Stimulated activated CD8-positive, alpha-beta memory T cell treated with anti-CD3 and anti-CD28 coated beads, Interleukin-12 subunit alpha, Interleukin-12 subunit beta, amount 100 ng/mL, for 1 hour (primary cell): ENCODE measurements at places on chromosomes 1 and 21.

GRCh38 chr1:63537940-63538339 lies 14.6 kb downstream of the EFCAB7 start:
- DNase-seq: no peak

DNA sequence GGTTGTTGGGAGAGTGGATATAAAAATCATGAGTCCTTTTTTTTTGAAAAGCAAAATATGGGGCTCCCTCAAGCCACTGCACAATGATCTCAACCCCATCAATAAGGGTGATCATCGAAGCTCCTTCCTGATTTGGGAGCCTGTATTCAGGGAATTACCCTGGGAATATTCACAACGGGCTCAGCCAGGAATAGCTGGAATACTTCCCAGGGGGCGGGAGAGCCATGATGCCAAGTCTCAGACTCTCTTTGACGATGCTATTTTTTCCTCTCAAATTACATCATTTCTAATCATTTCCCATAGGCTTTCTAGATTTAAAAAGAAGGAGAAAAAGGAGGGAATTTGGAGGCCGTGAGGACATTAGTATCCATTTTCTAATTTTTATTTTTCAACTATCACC lies 18.4 kb downstream of the OLIG1 start:
- DNase-seq: no peak

- no peak for DNase-seq
These were observed 19.4 kb downstream of the KRTAP10-1 start for GRCh38 chr21:44520326-44521300.

DNA sequence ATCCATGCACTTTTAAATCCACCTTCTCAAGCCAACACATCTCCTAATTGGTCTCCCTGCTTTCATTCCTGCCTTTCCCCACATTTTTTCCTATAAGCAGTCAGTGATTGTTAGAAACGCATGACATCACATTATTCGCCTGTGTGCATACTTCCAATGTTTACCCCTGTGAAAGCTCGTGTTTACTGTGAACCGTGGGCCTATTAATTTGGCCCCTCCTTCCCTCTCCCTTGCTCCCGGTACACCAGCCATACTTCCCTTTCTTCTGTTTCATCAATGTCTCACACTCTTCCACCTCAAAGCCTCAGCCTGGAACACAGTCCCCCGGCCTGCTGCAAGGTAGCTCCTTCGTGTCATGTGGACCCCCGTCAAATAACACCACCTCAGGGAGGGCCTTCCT lies 9.1 kb downstream of the MTOR start:
- DNase-seq: no peak

DNA sequence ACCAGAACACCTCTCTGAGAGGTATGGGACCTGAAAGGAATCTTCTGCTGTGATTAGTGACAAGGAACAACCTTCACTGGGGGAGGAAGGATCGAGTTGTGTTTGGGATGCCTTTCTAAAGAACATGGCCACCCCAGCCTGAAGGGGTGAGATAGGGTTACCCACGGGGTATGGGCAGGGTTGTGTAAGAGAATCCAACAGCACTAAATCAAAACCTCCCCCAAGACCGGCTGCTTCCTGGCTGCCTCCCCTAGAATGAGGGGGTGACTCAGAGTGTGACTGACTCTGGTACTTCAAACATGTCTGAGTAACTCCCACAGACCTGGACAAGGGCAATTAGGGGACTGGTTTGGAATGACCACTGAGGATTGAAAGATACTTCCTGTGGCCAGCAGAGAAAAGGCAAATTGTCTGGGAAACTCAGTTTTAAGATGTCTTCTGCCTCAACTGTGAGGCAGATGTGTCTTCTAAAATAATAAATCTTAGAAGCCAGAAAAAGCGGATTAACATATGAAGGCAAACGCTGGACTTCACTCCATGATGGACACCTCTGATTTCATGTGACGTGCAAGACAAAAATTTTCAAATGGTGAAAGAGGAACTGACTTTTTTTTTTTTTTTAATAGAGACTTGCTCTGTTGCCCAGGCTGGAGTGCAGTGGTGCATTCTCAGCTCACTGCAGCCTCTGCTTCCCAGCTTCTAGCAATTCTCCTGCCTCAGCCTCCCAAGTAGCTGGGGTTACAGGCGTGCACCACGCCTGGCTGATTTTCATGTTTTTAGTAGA lies 6.7 kb upstream of the PTPN14 start:
- DNase-seq: no peak

GRCh38 chr1:157110003-157110402 lies 10.4 kb upstream of the ETV3L start:
- no peak for DNase-seq

- no peak for DNase-seq
These were observed 22.8 kb upstream of the C2CD2 start for GRCh38 chr21:41976611-41977010.

GRCh38 chr21:46480466-46480865 lies 21.8 kb downstream of the DIP2A start:
- DNase-seq: no peak

- no peak for DNase-seq
These were observed 595 bp upstream of the E2F2 start for GRCh38 chr1:23531562-23532094.

DNA sequence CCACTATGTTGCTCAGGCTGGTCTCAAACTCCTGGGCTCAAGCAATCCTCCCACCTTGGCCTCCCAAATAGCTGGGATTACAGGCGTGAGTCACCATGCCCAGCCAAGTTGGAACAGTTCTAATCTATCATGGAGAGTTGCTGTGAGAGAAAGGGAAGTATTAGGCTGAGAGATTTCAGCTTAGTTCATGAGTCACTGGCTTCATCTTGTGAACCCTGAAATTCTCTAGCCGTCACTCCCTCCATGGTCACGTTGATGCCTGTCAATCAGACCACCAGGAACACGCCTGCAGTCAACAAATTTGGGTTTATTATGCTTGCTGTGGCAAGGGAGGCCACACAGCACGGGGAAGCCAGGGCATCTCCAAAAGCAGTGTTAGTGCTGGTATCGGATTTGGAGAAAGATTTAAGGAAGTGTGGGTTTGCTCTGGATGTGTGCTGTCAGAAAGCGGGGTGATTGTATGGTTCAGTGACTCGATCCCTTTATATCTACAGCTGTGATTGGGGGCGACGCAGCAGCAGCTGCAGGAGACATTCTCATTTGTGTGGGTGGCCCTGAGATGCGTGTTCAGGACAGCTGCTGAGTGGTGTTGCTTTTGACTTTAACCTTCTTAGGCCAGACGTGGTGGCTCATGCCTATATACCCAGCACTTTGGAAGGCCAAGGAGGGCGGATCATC lies 18.7 kb downstream of the UQCRHL start:
- no peak for DNase-seq

- no peak for DNase-seq
These were observed 81.2 kb downstream of the KCNN3 start for GRCh38 chr1:154788886-154789285.

GRCh38 chr1:169644297-169644696 lies 14.4 kb upstream of the SELP start:
- DNase-seq: no peak

- DNase-seq: no peak
These were observed 530.5 kb downstream of the KIF26B start for GRCh38 chr1:245685111-245685810.

GRCh38 chr1:19219451-19219850 lies 9.4 kb upstream of the UBR4 start:
- DNase-seq: no peak

GRCh38 chr1:235156740-235157139 lies 4.3 kb downstream of the RBM34 start:
- DNase-seq: no peak

GRCh38 chr21:45219517-45219916 lies 68.2 kb downstream of the POFUT2 start:
- no peak for DNase-seq

DNA sequence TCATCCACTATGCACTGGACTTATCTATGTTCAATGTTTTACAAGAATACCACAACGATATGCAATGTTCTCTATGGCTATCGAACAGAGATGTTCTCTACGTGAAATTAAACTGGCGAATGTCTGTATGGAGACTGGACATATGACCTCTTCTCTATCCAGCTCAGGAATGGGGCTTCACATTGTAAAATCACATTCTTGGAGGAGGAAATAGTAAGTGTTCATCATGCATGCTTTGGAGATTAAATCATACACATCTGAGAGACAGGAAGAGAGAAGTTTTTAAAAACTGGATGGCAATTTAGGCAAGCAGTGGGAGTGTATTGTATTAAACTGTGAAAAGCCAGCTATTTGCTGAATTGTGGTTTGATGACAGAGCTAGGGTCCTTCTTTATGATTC lies 47.9 kb upstream of the RGL1 start:
- DNase-seq: no peak

DNA sequence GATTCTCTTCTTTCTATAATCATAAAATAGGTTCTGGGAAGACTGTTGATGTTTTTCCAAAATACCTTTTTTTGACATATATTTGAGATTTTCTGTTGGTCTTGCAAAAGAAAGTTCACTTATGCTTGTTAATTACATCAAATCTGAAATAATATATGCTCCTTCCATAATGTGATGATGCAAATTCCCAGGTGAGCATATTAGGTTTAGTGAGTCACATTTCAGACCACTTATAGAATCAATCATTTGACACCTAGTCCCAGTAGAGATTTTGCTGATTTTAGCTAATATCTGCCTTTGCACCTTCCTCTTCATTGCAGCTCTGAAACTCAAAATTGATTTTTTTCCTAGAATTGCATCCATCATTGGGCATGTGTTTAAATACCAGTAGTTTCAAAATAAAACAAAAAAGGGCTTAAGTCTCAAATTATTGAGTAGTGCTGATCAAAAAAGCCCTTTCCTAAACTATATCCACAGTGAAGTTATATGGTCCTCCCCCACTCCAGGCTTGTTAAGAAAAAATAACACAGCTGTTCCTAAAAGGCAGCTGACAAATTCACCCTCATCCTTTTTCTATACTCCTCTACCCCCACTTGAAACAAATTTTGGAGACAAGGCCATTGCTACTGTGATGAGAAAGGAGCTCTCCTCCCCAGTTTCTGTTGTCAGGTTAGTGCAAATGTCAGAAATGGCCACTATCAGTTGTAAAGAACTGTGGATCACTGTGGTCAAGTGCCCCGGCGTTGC lies 37.1 kb upstream of the KCNQ4 start:
- no peak for DNase-seq

GRCh38 chr1:58823481-58824010 lies 39.7 kb upstream of the JUN start:
- DNase-seq: no peak

GRCh38 chr1:2435746-2436355 lies 23.5 kb upstream of the PEX10 start:
- no peak for DNase-seq

- no peak for DNase-seq
These were observed 258.5 kb downstream of the BACH1 start for GRCh38 chr21:29557200-29557599.

DNA sequence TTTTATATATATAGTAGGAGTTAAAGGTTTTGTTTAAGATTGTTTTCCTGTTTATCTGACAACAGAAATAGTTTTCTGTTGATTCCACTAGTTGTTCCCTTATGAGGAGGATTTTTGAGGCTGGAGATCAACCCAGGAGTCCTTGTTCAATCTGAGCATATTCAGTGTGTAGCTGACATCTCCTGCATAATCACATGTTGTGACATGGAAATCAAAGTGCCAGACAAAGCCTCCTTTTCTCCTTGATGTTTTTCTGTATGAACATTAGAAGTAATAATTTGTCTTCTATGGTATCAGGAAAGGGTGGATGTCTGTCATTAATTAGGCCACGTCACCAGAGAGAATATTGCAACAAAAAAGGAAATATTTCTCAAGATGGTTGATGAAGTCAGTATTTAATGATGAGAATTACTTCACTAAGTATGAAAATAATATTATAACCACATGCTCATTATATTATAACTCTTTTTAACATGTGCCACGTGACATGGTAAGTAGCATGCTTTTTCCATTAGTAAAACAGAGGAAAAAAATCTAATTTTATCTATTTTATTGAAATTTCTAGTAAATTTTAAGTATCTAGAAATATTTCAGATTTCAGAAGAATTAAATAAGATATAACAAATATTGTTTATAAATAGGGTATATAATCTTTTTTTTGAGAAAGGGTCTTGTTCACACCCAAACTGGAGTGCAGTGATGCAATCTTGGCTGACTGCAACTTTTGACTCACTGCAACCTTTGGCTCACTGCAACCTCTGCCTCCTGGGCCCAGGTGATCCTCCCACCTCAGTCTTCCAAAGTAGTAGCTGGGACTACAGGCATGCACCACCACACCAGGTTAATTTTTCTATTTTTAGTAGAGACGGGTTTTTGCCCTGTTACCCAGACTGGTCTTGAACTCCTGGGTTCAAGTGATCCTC lies 223.5 kb downstream of the HMCN1 start:
- DNase-seq: no peak

GRCh38 chr1:20597650-20598049 lies 8.8 kb downstream of the CDA start:
- no peak for DNase-seq

GRCh38 chr1:77421504-77422233 lies 139.8 kb downstream of the AK5 start:
- no peak for DNase-seq

DNA sequence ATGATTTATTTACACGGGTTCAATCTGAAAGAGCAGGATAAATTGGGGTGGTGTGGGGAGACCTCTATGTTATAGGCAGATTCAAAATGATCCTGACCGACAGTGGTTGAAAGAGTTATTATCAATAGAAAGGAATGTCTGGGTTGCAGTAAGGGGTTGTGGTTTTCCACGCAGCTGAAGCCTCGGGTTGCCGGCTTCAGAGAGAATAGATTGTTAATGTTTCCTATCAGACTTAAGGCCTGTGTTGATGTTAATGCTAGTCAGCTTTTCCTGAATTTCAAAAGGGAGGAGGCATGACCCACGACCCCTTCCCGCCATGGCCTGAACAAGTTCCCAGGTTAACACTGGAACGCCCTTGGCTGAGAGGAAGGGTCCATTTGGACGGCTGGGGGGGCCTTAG lies 2.2 kb upstream of the UBE2J2 start:
- no peak for DNase-seq

DNA sequence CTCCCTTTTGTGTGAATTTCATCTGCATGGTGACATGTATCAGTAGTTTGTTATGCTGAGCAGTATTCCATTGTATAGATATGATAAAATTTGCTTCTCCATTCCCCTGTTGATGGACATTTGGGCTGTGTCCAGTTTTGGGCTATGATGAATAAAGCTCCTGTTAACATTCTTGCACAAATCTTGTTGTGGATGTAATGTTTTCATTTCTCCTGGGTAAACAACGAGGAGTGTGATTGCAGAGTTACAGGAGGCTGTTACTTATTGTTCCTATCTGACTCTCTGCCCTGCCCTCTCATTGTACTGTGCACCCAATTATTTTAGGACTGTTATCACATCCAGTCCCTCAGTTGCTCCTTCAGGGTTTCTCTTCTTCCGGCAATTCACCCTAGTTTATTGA lies 24.2 kb downstream of the MAPKAPK2 start:
- DNase-seq: no peak

DNA sequence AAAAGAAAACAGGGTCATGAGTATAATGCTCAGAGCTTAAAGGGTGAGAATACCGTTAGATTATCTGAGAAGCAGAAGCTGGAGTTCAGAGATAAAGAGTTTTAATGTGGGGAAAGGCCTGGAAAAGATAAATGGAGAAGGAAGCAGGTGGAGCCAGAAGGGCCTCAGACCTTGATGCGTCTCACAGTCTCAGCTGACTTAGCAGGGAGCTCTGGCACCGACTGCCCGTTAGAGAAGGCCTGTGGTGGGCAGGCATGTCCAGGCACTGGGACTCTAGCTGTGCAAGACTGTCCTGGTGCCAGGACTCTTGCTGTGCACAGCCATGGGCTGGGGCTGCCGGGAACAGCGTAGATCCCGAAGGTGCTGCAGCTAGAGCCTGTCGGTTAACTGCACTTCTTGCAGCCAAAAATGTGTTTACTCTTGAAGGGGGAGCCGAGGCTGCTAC lies 3.8 kb upstream of the SLAMF9 start:
- DNase-seq: no peak
